ENCODE measurements at places on chromosomes 5 and 9. TPM values are rescaled to one million over a fixed set of nuclear protein-coding genes. Genes with fewer than 3 reads are reported as not detected.

GRCh38 chr9:2261421-2262103 lies 246.4 kb downstream of the SMARCA2 start:
- DNase-seq, result no peak

- DNase-seq, result no peak
Observed at GRCh38 chr9:137606005-137606621, 627 bp downstream of the ARRDC1 start.

- peak; percentile 88 for DNase-seq
Observed at GRCh38 chr9:104907278-104907951, 20.5 kb downstream of the ABCA1 start.

GRCh38 chr5:178465228-178465860 lies 124.8 kb downstream of the COL23A1 start:
- DNase-seq, result no peak

GRCh38 chr5:166369807-166370206 lies 1921.6 kb upstream of the WWC1 start:
- DNase-seq, result no peak

DNA sequence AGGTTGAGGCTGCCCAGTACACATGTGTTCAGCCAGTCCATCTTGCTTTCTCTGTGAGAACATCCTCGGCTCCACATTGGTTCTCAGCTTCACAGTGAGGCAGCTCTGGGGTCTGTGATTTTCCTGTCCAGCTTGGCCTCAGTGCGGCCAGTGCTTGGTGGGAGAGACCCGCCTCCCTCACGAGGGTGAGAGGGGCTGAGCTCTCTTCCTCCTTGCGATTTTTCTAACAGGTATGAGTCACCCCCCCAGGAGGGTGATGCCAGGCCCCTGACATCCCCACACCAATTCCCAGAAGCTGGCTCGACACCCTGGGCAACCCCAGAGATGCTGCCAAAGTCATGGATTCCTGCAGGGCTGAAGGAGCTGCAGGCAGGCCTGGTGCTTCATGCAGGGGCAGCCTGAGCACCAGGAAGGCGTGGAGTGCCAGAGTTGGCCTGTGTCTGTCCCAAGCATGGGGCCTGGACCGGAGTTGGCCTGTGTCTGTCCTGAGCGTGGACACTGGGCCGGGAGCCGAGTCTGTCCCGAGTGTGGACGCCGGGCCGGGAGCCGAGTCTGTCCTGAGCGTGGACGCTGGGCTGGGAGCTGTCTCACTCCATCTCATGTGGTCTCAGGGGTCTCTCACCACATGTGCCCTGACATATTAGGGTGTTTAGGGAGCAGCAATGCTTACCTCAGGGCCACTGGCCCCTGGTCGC lies 408.6 kb upstream of the IRX4 start:
- no peak for DNase-seq

The RNF38 gene
- total RNA-seq, result 8.8 TPM

The CCL21 gene
- not detected for total RNA-seq

The F2RL1 gene
- total RNA-seq, result 9.4 TPM

The OGN gene
- total RNA-seq, result not detected

All from IMR-90 (cell line).